ENCODE measurements at places on chromosomes 4 and X. TPM values are rescaled to one million over a fixed set of nuclear protein-coding genes. Genes with fewer than 3 reads are reported as not detected.

LDB2 gene
- total RNA-seq: 0.82 TPM

CXorf58 gene
- total RNA-seq: 0.22 TPM

SLC9B1 gene
- 0.79 TPM for total RNA-seq

S100G gene
- total RNA-seq: not detected

MAOA gene
- total RNA-seq: 12.0 TPM

MID1 gene
- 32.5 TPM for total RNA-seq

DNA sequence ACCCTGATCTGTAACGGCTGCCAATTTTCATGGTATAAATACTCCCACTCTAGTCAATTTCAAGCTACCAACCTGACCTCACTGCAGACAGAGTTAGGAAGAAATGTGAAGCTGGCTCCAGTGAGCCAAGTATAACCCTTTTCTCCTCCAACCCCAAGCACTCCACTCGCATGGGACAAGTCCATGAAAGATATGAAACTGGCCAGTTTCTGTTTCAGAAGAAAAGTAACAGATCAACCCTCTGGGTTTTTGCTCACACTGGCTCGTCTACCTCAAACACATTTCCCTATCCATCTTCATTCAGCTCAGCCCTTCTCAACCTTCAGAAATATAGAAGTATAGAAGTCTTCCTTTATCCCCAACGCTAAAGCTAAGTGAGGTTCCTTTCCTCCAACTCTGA, 82.4 kb upstream of the NDP start:
- H3K36me3 ChIP-seq: no peaks in the 10 kb centered on the region
- H3K27ac ChIP-seq: no peak overlapping the region
- DNase-seq: no peak
- H3K4me3 ChIP-seq: no peak overlapping the region
- H3K4me1 ChIP-seq: no peaks in the 10 kb centered on the region

DNA sequence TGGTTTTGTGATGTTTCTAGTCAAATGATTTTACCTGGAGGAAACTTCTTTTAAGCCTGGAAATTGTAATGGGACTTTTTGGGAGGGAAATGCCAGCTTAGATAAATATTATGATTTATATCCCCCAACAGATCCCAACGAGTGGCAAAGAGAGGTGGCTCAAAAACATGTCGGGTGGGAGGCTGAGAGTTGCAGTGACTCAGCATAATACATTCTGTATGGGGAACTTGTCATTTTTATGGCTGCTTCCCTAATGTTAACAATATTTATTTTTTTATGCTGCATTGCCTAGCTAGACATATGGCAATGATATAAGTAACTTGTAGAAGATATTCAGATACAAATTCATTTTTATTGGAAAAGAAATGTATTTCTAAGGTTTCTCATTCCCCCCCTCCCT, 219.0 kb downstream of the ARHGAP10 start:
- no peak for DNase-seq
- no peaks in the 10 kb centered on the region for H3K27me3 ChIP-seq
- no peaks in the 10 kb centered on the region for H3K4me1 ChIP-seq

DNA sequence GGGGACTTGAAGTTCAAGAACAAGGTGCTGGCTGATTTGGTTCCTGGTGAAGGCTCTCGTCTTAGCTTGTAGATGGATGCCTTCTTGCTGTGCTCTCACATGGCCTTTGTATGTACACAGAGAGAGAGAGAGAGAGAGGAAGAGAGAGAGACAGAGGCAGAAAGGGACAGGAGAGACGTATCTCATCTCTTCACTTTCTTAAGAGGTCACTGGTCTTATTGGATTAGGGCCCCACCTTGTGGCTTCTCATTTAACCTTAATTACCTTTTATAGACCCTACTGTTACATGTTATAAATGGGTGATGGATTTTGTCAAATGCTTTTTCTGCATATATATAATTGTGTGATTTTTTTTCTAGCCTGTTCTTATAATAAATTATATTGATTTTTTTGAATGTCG, 1444.2 kb downstream of the ADGRL3 start:
- DNase-seq: no peak
- H3K27ac ChIP-seq: no peak overlapping the region
- no peak overlapping the region for H3K4me3 ChIP-seq
- no peaks in the 10 kb centered on the region for H3K36me3 ChIP-seq

GRCh38 chrX:132877954-132878536, 80.4 kb downstream of the HS6ST2 start:
- peaks cover 37% of the 10 kb centered on the region for H3K4me1 ChIP-seq
- no peak for DNase-seq
- no peaks in the 10 kb centered on the region for H3K27me3 ChIP-seq
- H3K36me3 ChIP-seq: no peaks in the 10 kb centered on the region
- H3K4me3 ChIP-seq: no peak overlapping the region
- no peak overlapping the region for H3K27ac ChIP-seq

DNA sequence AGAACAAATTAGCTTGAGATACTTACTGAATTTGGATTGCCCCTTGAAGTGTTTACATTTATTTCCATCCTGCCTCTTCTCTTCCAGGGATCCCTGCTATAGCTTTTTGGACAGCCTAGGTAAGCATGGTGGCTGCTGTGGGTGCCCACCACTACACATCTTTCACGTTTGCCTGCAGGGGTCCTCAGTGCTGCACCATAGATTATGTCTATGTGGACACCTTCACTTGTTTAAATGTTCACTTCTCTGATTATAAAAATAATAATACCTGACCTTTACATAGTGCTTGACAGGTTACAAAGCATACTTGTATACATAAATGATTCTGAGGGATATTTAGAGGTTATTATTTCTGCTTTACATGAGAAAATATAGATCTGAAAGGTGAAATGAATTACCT, 67.9 kb upstream of the SLC4A4 start:
- DNase-seq: no peak
- peaks cover 24% of the 10 kb centered on the region for H3K36me3 ChIP-seq
- H3K4me3 ChIP-seq: no peak overlapping the region
- H3K27ac ChIP-seq: peak overlapping the region; percentile 6

DNA sequence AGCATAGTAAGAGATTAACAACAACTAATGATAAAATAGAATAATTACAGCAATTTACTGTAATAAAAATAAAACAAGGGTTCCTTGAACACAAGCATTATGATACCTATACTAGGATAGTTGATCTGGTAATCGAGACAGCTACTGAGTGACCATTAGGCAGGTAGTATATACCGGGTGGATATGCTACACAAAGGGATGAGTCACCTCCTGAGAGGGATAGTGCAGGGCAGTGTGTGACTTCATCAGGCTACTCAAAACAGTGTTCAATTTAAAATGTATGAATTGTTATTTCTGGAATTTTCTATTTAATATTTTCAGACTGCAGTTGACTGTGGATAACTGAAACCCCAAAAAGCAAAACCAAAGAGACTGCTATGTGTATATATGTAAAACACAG, 9.7 kb upstream of the ANTXR2 start:
- H3K4me1 ChIP-seq: no peaks in the 10 kb centered on the region
- no peak overlapping the region for H3K4me3 ChIP-seq
- peaks cover 3% of the 10 kb centered on the region for H3K27me3 ChIP-seq
- H3K36me3 ChIP-seq: no peaks in the 10 kb centered on the region
- no peak overlapping the region for H3K27ac ChIP-seq

DNA sequence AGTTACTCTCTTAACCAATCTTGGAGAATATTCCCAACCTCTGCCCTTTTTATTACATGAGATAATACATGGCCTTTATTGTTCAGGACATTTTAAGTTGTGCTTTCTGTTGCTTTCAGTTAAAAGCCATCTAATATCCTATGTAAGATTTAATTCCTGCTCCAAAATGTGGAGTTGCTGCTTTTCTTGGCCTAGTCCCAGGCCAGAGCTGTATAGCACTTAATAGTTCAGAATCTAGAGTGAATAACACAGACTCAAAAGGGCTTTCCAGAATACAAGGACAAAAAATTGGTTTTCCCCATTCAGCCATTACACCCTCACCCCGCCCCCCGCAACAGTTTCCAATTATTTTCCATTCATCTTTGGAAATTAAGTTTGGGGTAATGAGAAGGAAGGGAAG, 144.3 kb upstream of the SMAD1 start:
- H3K27me3 ChIP-seq: no peaks in the 10 kb centered on the region
- H3K36me3 ChIP-seq: no peaks in the 10 kb centered on the region
- H3K4me1 ChIP-seq: peaks cover 16% of the 10 kb centered on the region
- no peak overlapping the region for H3K4me3 ChIP-seq
- no peak for DNase-seq

DNA sequence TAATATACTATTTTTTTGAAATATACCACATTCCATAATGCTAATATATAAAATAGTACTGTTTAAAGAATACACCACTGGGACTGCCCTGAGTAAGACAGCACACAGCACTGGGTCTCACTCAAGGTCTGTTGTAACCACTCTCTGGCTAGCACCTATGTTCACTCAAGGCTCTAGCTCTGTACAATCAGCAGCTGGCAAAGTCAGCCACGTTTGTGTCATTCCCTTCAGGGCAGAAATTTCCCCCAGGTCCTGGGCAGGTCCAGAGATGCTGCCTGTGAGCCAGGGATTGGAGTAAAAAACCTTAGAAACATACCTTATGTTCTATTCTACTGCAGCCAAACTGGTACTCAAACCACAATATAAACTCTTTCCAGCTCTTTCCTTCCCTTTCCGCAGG, 1160.2 kb upstream of the ADGRL3 start:
- no peak overlapping the region for H3K27ac ChIP-seq
- DNase-seq: no peak
- no peak overlapping the region for H3K4me3 ChIP-seq
- no peaks in the 10 kb centered on the region for H3K36me3 ChIP-seq

- H3K4me1 ChIP-seq: peaks cover 13% of the 10 kb centered on the region
- no peaks in the 10 kb centered on the region for H3K36me3 ChIP-seq
- DNase-seq: no peak
- no peak overlapping the region for H3K27ac ChIP-seq
- peaks cover 9% of the 10 kb centered on the region for H3K27me3 ChIP-seq
Measured at GRCh38 chr4:16833722-16834121, 64.7 kb downstream of the LDB2 start.

DNA sequence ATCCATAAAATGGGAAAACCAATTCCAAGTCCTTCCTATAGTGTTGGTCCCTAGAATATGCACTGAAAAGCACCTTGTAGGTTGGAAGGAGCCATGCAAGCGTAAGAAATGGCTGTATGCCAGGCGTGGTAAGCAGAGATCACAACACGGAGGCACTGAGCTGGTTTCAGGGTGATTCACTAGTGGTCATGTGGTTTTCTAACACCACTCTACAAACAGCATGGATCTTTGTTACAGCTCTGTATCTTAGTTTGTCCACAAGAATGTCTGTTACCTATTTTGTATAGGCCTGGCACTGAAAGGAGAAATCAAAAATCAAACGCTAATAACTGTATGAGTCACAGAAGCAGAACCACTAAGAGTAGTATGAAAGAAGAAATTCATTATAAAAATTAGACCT, 71.9 kb downstream of the MAGEB17 start:
- DNase-seq: no peak
- H3K4me1 ChIP-seq: peaks cover 22% of the 10 kb centered on the region
- peaks cover 6% of the 10 kb centered on the region for H3K36me3 ChIP-seq
- no peak overlapping the region for H3K4me3 ChIP-seq
- H3K27ac ChIP-seq: peak overlapping the region; percentile 92

GRCh38 chr4:100894339-100894870, 376.6 kb upstream of the EMCN start:
- no peak overlapping the region for H3K27ac ChIP-seq
- H3K4me3 ChIP-seq: no peak overlapping the region
- H3K4me1 ChIP-seq: peaks cover 11% of the 10 kb centered on the region
- no peaks in the 10 kb centered on the region for H3K36me3 ChIP-seq
- H3K27me3 ChIP-seq: no peaks in the 10 kb centered on the region

All from progenitor cell of endocrine pancreas (in vitro differentiated cells).